Endothelial cell of umbilical vein (primary cell): ENCODE measurements at places on chromosomes 11 and 22. TPM values are rescaled to one million over a fixed set of nuclear protein-coding genes. Genes with fewer than 3 reads are reported as not detected.

DNA sequence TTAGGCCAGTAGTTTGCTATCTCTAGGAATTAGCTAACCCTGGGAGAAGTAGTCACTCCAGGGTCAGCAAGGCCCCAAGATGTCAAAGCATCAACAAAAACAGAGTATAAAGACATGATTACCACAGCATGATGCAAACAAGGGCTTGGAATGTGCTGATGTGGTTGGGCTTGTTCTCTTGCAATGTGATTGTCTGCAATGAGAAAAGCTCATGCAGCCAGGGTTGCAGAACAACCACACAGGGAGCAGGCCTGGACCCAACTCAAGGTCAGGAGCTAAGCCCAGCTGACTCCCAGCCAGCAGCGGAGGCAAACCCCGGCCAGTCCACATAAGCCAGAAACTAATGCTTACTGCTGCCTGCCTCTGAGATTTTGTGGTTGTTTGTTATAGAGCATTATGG, 132.4 kb upstream of the ZC3H12C start:
- H3K4me1 ChIP-seq = no peaks in the 10 kb centered on the region
- no peak overlapping the region for H3K27ac ChIP-seq
- no peak for DNase-seq
- no peak overlapping the region for H3K4me3 ChIP-seq
- no peaks in the 10 kb centered on the region for H3K36me3 ChIP-seq
- H3K27me3 ChIP-seq = no peaks in the 10 kb centered on the region

DNA sequence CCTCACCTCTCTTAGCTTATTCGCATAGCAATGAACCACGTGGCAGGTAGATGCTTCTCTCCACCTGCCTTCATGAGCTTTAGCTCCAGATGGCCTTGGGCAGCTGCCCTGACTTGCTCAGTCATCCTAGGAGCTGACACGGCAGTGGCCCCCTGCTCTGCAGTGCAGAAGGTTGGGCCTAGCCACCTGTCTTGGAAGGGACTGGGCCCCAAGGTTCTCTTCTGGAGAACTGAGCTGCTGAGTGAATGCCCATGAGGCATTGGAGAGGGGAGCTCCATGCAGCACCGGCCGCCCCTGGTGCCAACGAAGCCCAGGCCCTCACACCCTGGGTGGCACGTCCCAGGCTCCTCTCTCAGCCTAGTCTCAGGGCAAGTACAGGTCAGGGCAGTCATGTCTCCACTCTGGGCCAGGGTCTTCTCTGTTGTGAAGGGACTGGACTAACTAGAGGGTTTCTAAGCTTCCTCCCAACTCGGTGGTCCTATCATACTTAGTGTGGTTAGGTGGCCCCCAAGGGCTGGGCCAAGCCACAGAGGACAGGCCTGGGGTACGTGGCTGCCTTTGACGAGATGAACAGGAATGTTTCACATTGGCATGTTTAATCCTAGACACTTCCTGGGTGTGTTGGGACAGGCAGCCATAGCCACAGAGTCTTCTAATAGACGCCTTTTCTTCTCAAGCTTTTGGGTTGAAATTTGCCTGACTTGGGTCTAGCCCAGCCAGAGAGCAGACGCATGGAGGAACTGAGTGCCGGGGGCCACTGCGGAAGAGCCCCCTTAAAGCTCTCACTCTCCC, 47.9 kb downstream of the ALX4 start:
- H3K36me3 ChIP-seq = no peaks in the 10 kb centered on the region
- no peaks in the 10 kb centered on the region for H3K27me3 ChIP-seq
- no peaks in the 10 kb centered on the region for H3K4me1 ChIP-seq
- no peak overlapping the region for H3K27ac ChIP-seq
- DNase-seq = no peak
- no peak overlapping the region for H3K4me3 ChIP-seq

- peaks cover 18% of the 10 kb centered on the region for H3K4me1 ChIP-seq
- no peak overlapping the region for H3K27ac ChIP-seq
- no peaks in the 10 kb centered on the region for H3K36me3 ChIP-seq
- H3K4me3 ChIP-seq = no peak overlapping the region
These were observed 30.2 kb upstream of the APOBEC3A start for GRCh38 chr22:38927033-38927781.

DNA sequence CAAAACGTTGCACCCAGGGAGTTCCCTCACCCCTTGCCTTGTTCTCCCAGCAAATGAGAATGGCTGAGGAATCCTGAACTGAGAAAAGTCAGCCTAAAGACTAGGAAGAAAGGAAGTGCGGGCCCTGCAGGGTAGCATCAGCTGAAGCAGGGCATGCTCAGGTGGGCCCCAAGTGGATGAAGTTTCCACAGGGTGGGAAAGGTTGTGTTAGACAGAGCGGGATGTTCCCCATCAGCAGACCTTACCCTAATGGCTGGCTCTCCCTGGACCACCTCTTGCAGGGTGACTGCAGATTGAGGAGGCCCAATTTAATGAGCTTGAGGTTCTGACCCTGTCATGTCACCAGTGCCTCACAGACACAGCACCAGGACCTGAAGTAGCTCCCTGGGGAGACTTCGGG, 81.5 kb upstream of the MYOD1 start:
- H3K27me3 ChIP-seq = peaks cover 2% of the 10 kb centered on the region
- DNase-seq = no peak
- H3K36me3 ChIP-seq = no peaks in the 10 kb centered on the region
- H3K27ac ChIP-seq = no peak overlapping the region
- no peak overlapping the region for H3K4me3 ChIP-seq

DNA sequence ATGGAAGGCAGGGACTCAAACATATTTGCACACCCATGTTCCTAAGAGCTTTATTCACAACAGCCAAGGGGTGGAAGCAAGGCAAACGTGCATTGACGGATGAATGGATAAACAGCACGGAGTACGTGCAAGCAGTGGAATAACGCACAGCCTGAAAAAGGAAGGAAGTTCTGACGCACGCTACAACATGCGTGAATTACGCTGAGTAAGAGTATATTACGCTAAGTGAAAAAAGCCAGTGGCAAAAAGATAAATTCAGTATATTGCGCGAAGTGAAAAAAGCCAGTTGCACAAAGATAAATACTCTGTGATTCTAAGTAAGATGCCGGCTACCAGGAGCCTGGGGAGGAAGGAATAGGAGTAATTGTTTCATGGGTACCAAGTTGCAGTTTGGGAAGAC, 19.5 kb downstream of the PHF21B start:
- H3K27me3 ChIP-seq = no peaks in the 10 kb centered on the region
- H3K4me3 ChIP-seq = no peak overlapping the region
- no peak for DNase-seq
- no peak overlapping the region for H3K27ac ChIP-seq

- no peaks in the 10 kb centered on the region for H3K27me3 ChIP-seq
- H3K4me3 ChIP-seq = no peak overlapping the region
- H3K36me3 ChIP-seq = peaks cover 30% of the 10 kb centered on the region
- DNase-seq = no peak
These were observed 3.9 kb downstream of the TNKS1BP1 start for GRCh38 chr11:57320719-57321387.

- no peaks in the 10 kb centered on the region for H3K36me3 ChIP-seq
- DNase-seq = no peak
- no peaks in the 10 kb centered on the region for H3K27me3 ChIP-seq
- H3K4me3 ChIP-seq = no peak overlapping the region
These were observed 301.9 kb upstream of the ZC3H12C start for GRCh38 chr11:109791337-109791736.

- H3K4me3 ChIP-seq = no peak overlapping the region
- H3K36me3 ChIP-seq = peaks cover 22% of the 10 kb centered on the region
- H3K4me1 ChIP-seq = peaks cover 12% of the 10 kb centered on the region
- DNase-seq = no peak
- no peaks in the 10 kb centered on the region for H3K27me3 ChIP-seq
These were observed 11.6 kb downstream of the CD81 start for GRCh38 chr11:2388431-2389376.

DNA sequence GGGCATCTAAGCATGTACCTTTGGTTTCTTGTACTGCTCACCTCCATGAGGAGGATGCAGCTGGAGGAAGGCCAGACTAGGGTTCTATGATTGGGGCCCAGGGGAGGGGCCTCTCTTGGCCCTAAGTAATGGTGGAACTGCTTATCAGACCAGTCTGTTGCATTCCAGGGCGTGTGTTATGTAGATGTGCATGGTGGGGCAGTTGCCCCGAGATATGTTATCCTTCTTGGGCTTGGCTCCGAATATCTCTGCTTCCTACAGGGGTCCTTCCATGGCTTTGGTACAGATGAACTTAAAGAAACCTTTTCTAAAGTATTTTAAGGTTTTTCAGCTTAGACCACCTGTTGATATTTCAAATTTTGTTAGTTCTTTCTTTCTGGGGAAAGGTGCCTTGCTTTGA, 126.0 kb downstream of the SWAP70 start:
- DNase-seq = no peak
- no peaks in the 10 kb centered on the region for H3K27me3 ChIP-seq
- no peak overlapping the region for H3K4me3 ChIP-seq
- peaks cover 8% of the 10 kb centered on the region for H3K36me3 ChIP-seq

DNA sequence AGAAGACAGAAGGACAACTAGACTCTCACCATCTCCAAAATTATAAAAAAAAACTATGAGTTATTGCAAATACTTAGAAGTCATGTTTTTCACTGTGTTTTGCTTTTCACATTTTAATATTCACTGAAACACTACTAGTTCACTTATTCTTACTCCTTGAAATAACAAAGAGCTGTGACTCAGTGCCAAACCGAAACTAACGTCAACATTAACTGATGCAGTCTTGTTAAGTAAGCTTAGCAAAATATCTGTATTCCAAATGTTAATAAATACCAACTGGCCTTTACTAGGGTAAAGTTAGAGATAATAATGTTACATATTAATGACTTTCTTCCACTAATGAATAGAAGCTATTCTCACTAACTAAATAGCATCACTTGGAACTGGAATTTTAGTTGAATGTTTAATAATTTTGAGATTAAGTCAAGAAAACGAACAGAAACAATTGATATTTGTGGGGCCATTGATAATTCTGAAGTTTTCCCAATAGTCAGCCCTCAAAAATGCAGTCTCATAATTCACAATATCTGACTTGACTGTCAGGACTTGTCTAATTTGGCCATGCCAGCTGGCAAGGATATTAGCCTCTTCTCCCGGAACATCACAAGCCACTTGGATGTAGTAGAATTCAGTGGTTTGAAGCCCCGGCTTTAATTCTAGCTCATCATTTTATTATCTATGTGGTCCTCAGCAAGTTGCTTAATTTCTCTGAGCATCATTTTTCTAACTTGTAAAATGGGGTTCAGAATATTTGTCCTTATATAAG, 230.1 kb upstream of the DDI1 start:
- peak overlapping the region; percentile 34 for H3K4me3 ChIP-seq
- H3K36me3 ChIP-seq = no peaks in the 10 kb centered on the region
- H3K4me1 ChIP-seq = peaks cover 9% of the 10 kb centered on the region
- H3K27ac ChIP-seq = no peak overlapping the region
- no peaks in the 10 kb centered on the region for H3K27me3 ChIP-seq
- DNase-seq = peak; percentile 86

GRCh38 chr11:4751201-4751600, 18.5 kb downstream of the OR51F1 start:
- no peaks in the 10 kb centered on the region for H3K4me1 ChIP-seq
- H3K36me3 ChIP-seq = no peaks in the 10 kb centered on the region
- DNase-seq = no peak
- H3K27ac ChIP-seq = no peak overlapping the region
- no peak overlapping the region for H3K4me3 ChIP-seq
- H3K27me3 ChIP-seq = no peaks in the 10 kb centered on the region

DNA sequence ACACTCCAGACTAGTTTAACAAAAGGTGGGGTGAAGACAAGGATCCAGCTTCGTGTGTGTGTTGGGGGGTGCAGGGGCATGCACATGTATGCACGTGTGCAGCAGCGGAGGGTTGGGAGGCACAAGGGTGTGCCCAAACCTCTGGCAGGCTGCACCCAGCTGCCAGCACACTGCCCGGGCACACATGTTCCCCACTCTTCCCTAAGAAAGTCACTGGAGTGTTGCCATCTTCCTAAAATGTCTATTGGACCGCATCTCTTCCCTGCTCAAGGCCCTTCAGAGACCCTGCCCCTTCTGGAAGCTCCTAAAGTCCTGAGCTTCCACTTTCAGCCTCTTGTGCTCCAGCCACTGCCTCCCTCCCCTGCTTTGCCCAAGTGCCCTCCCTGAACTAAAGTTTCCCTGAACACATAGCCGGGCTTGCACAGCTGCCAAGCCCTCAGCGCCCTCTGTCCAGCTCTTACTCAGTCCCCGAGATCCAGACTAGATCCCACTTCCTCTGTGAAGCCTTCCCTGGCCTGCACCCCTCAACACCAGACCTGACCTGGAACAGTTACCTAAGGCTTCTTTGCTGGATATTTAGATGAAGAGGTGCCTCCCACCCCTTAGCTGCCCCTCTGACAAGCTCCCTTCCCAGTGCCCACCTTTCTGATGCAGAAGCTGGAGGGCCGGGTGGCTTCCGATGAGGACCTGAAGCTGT, 6.0 kb downstream of the CFL1 start:
- no peak overlapping the region for H3K27ac ChIP-seq
- H3K27me3 ChIP-seq = no peaks in the 10 kb centered on the region
- H3K4me3 ChIP-seq = no peak overlapping the region
- H3K4me1 ChIP-seq = peaks cover 15% of the 10 kb centered on the region
- peaks cover 44% of the 10 kb centered on the region for H3K36me3 ChIP-seq
- DNase-seq = no peak

DNA sequence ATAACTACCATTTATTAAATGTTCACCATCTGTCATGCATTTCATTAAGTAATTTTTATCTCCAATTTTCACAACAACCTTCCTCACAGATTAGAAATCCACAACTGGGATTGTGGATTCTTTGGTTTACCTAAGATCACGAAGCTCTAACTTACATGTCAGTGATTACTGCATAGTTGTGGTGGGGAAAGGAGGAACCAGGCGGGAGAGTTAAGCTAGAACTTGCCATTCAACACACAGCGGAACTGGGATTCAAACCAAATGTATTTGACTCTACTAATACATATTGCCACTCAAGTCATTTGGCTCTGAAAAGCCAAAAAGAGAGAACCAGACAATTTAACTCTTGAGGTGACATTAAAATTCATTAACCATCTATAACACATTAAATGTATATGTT, 10.4 kb upstream of the LAYN start:
- DNase-seq = no peak
- no peak overlapping the region for H3K4me3 ChIP-seq
- no peaks in the 10 kb centered on the region for H3K4me1 ChIP-seq
- peaks cover 26% of the 10 kb centered on the region for H3K27me3 ChIP-seq
- no peak overlapping the region for H3K27ac ChIP-seq

- DNase-seq = no peak
- H3K4me3 ChIP-seq = no peak overlapping the region
- peaks cover 5% of the 10 kb centered on the region for H3K4me1 ChIP-seq
- H3K27me3 ChIP-seq = no peaks in the 10 kb centered on the region
- peaks cover 20% of the 10 kb centered on the region for H3K36me3 ChIP-seq
- H3K27ac ChIP-seq = no peak overlapping the region
These were observed 40.6 kb downstream of the OSBP start for GRCh38 chr11:59574932-59575502.

PRR33 gene
- total RNA-seq = not detected in 2 replicates

HSPB2 gene
- total RNA-seq = not detected in 2 replicates

MS4A14 gene
- total RNA-seq = not detected in 2 replicates

BTBD18 gene
- total RNA-seq = not detected in 2 replicates

C1QTNF6 gene
- 27.6 and 31.5 TPM in 2 replicates for total RNA-seq

PKP3 gene
- total RNA-seq = 0.27 and 0.30 TPM in 2 replicates
